ENCODE measurements at places on chromosomes 5 and 9. TPM values are rescaled to one million over a fixed set of nuclear protein-coding genes. Genes with fewer than 3 reads are reported as not detected.

Gene IRX4
- polyA plus RNA-seq = 14.6 TPM

GRCh38 chr5:171429543-171429910, 10.1 kb downstream of the FGF18 start:
- H3K4me1 ChIP-seq = no peaks in the 10 kb centered on the region
- DNase-seq = no peak

Gene TRIM7
- polyA plus RNA-seq = 27.6 TPM

DNA sequence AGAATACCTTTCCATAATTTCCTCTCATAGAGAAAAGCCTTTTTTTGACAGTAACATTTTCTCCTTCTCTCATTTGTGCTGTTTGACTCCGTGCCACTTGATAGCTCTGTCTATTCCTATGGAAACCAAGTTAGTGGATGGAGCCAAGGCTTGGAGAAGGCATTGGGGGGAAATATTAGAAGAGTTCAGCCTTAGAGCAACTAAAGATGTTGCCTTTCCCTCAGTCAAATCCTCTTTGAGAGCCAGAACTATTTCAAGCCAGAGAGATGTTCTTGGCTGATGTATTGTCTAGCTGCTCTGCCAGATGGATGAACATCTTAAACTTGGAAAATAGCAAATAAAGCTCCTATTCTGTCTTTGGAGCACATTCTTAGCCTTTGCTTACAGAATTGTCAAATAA, 112.4 kb downstream of the INVS start:
- H3K4me3 ChIP-seq = no peak overlapping the region
- no peak overlapping the region for H3K27ac ChIP-seq

- no peaks in the 10 kb centered on the region for H3K36me3 ChIP-seq
- peak overlapping the region; percentile 96 for H3K27ac ChIP-seq
- H3K27me3 ChIP-seq = no peaks in the 10 kb centered on the region
- H3K4me3 ChIP-seq = peak overlapping the region; percentile 38
Observed at GRCh38 chr9:129482521-129483414, 138.1 kb downstream of the C9orf50 start.

- no peak for DNase-seq
- H3K27me3 ChIP-seq = no peaks in the 10 kb centered on the region
- no peak overlapping the region for H3K27ac ChIP-seq
- H3K36me3 ChIP-seq = no peaks in the 10 kb centered on the region
- no peak overlapping the region for H3K4me3 ChIP-seq
Observed at GRCh38 chr9:111691672-111692329, 30.4 kb downstream of the GNG10 start.

DNA sequence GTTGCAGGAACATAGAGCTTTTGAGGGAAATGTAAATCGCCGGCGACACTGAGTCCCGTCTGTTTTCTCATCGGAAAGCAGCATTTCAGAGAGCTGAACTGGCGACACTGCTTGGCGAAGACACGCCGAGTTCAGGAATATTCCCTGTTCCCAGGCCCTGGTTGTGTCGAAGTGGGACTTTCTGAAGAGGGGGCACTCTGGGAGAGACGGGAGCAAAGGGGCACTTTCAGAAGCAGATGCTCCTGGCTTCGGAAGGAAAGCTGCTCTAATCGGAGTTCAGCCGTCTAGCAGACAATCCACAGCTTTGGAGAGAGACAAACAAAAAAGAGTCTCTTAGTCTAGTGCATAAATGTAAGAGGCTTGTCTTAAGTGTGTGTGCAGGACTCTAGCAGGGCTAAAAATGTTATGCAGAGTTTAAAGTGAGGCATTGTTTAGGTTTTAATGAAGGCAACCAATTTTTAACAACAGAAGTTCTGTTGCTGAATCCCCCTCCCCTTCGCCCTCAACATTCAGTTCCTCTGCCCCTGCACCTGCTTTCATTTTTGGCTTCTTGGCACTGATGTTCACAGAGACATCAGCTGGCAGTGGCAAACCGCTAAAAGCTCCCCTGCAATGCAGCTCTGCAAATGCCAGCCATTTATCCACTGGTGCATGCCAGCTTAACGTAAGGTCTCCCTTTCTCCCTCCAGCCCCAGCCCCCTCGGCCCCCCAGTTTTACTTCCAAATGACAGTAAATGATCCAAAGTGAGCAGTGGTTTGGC, 289.5 kb upstream of the MPDZ start:
- no peak overlapping the region for H3K4me3 ChIP-seq
- no peaks in the 10 kb centered on the region for H3K27me3 ChIP-seq
- H3K27ac ChIP-seq = no peak overlapping the region
- DNase-seq = no peak
- H3K36me3 ChIP-seq = no peaks in the 10 kb centered on the region
- no peaks in the 10 kb centered on the region for H3K4me1 ChIP-seq

Gene JADE2
- 8.4 TPM for polyA plus RNA-seq

Gene SLC25A48
- polyA plus RNA-seq = not detected

DNA sequence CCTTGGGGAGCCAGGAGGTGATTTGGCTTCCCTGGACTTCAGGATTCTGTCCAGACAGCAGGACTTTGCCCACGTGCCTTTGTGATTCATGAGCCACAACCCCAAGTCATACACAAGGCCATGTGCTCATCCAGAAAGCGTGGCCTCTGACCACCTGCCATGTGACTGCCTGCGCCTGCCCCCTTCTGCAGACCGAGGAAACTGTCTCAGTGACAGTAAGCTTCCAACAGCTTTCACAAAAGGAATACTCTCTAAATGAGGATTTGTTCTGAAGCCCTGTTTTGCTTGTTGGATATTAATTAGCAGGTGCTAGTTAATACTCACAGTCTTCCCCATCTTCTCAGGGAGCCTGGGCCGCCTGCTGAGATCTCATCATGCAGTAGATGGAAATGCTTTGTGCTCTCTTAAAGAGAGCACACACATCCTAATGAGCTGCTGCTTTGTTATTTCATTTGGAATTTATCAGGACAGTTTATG, 36.9 kb upstream of the ANGPTL2 start:
- H3K27me3 ChIP-seq = no peaks in the 10 kb centered on the region
- no peak overlapping the region for H3K27ac ChIP-seq
- H3K4me1 ChIP-seq = peaks cover 21% of the 10 kb centered on the region
- no peaks in the 10 kb centered on the region for H3K36me3 ChIP-seq
- DNase-seq = no peak

GRCh38 chr5:95283761-95284571, 928 bp downstream of the MCTP1 start:
- H3K27me3 ChIP-seq = peaks cover 41% of the 10 kb centered on the region
- H3K36me3 ChIP-seq = no peaks in the 10 kb centered on the region
- H3K4me1 ChIP-seq = peaks cover 3% of the 10 kb centered on the region

GRCh38 chr5:121681229-121681855, 170.3 kb upstream of the FTMT start:
- H3K27ac ChIP-seq = no peak overlapping the region
- no peaks in the 10 kb centered on the region for H3K4me1 ChIP-seq
- no peak overlapping the region for H3K4me3 ChIP-seq
- H3K36me3 ChIP-seq = no peaks in the 10 kb centered on the region
- no peaks in the 10 kb centered on the region for H3K27me3 ChIP-seq
- DNase-seq = no peak

GRCh38 chr5:96610747-96611146, 51.4 kb upstream of the CAST start:
- no peaks in the 10 kb centered on the region for H3K27me3 ChIP-seq
- H3K27ac ChIP-seq = no peak overlapping the region
- peaks cover 15% of the 10 kb centered on the region for H3K4me1 ChIP-seq
- H3K36me3 ChIP-seq = no peaks in the 10 kb centered on the region

DNA sequence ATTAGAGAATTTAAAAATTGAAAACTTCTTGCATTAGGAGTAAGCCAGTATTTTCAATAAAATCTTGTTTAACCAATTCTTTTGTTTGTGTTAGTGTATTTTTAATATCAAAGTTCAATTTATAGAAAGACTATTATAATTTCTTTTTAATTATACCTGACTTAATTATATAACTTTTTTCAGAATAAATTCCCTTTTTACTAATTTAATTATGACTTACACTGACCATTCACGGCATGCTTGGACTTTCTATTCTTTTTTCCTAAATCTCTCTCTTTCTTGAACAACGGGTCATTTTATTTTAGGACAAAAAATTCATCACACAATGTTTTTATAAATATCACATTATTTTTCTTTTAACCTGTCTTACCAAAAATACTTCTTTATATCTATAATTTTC, 555.3 kb upstream of the PTGER4 start:
- H3K27ac ChIP-seq = no peak overlapping the region
- no peak overlapping the region for H3K4me3 ChIP-seq
- DNase-seq = no peak
- H3K27me3 ChIP-seq = no peaks in the 10 kb centered on the region
- no peaks in the 10 kb centered on the region for H3K4me1 ChIP-seq
